ENCODE measurements at places on chromosomes 4 and X.

- DNase-seq, result no peak
These were observed 31.4 kb upstream of the RBPJ start for GRCh38 chr4:26289401-26289800.

DNA sequence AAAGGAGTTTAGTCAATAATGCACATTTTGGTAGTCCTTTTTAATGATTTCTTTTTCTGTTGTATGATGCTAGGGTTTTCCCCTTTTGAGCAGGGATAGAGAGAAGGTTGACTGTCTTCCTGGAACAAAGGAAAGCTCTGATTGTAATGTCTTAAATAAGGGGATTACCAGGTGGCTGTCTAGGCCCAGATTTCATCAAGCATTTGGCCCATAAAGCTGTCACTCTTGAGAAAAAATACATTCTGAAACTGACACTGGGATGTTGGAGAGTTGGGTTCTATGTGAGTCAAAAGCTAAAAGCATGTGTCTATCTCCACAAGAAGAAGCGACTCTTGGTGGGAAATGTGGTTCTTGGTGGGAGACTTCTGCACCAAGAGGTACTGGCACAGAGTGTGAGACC is 26.4 kb downstream of the KIAA1210 start:
- no peak for DNase-seq

DNA sequence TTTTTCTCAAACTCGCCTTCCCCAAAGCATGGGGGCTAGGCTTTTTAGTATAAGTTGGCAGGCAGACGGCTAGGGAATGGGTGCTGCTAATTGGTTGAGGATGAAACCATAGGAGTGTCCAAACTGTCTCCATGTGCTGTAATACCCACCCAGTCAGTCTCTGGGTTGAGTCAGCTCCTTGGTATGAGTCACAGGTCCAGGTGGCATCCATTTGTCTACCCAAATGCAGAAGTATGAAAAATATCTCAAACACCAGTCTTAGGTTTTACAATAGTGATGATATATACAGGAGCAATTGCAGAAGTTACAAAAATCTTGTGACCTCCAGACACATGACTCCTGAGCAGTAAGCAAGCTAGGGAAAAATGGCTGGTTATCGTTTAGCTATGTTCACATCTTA is 27.4 kb upstream of the CCSER1 start:
- DNase-seq, result no peak

- no peak for DNase-seq
These were observed 8.2 kb upstream of the TRAM1L1 start for GRCh38 chr4:117093571-117093970.

GRCh38 chr4:52999626-53000025 is 137.5 kb downstream of the RASL11B start:
- no peak for DNase-seq

- no peak for DNase-seq
These were observed 121.8 kb upstream of the STOX2 start for GRCh38 chr4:183783306-183783705.

- DNase-seq, result no peak
These were observed 66.6 kb upstream of the HS3ST1 start for GRCh38 chr4:11495291-11495690.

DNA sequence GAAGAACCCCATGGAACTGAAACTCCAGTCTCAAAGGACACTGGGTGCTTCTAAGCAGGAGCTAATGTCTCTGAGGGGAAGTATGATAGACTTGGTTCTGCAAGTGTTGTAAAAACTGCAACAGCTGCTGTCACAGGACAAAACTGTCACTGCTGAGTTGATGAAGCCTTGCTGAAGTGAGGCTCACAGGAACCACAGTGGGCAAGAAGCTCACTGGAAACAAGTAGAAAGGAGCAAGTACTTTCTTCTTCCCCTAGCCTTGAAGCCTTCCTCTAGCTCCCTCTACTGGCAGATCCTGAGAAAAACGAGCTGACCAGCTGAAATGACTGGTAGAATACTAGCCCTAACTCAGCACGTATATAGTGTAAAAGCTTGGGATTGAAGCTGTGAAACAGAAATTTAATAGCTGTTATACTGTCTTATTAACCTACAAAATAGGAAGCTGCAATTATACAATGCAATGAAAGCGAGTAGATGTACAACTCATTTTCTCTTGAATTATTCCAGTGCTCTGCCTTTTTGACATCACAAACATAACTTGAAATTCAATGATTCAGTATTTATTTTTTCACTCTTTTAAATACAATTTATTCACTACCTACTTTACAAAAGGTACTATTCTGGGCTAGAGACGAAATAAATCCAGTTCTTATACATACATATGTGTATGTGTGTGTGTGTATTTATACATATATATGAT is 91.4 kb downstream of the GABRB1 start:
- peak; percentile 54 for DNase-seq

GRCh38 chrX:75746891-75747639 is 38.0 kb downstream of the MAGEE2 start:
- DNase-seq, result no peak

GRCh38 chrX:120732461-120732860 is 102.6 kb upstream of the C1GALT1C1 start:
- no peak for DNase-seq
